Activated CD8-positive, alpha-beta T cell treated with anti-CD3 and anti-CD28 coated beads for 36 hours (primary cell): ENCODE measurements at places on chromosomes 5 and 9. TPM values are rescaled to one million over a fixed set of nuclear protein-coding genes. Genes with fewer than 3 reads are reported as not detected.
A peak's percentile ranks its signal among the peaks of the same experiment; 100 is the strongest.

Gene TICAM2
- 0.27 TPM for total RNA-seq

Gene TYRP1
- total RNA-seq, result not detected

Gene SH3GL2
- not detected for total RNA-seq

Gene ADAMTSL1
- not detected for total RNA-seq

Gene CDC20B
- not detected for total RNA-seq

Gene SAXO1
- 0.07 TPM for total RNA-seq

Gene KIF4B
- 0.11 TPM for total RNA-seq

Gene MORN5
- total RNA-seq, result not detected

Gene FYB1
- total RNA-seq, result 83.0 TPM

Gene CARD9
- 7.1 TPM for total RNA-seq

Gene LMX1B
- not detected for total RNA-seq

Gene GGTA1
- total RNA-seq, result not detected

Gene UBE2QL1
- total RNA-seq, result not detected

Gene C9
- not detected for total RNA-seq

DNA sequence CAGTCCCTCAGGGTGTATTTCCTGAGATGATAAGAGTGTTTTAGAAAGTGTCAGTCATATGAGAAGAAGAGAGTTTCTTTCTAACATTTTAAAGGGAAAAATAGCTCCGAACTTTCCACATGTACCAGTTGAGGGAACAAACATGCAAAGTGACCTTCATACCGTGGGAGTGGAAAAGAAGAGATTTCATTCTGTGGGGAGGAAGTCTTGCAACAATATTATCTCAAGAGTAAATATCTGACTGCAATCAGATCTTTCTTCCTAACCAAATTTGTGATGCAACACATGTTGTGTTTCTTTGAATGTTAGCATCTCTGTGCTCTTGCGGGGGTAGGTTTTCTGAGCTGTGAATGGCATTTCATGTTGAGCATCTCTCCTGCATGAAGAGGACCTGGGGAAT is 30.6 kb downstream of the ANKRD55 start:
- DNase-seq, result no peak

GRCh38 chr5:149995385-149996204 is 4.9 kb downstream of the TIGD6 start:
- DNase-seq, result no peak

DNA sequence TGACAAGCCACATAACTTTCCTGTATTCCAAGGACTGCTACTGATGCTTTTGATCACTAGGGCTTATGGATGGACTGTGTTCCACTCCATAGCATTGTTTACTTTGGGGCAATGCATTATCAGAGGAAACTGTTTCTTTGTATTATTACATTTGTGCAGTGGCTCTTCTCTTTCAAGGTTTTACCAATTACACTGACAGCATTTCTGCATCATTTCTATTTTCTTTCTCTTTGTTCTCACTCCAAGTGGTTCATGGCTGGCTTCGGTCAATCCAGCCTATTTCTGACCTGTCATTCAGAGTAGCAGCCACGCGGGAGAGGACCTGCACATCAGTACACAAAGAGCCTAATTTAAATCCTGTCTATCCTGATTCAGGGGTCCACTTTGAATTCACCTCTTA is 711.0 kb downstream of the TLE4 start:
- DNase-seq, result no peak

- DNase-seq, result peak; percentile 7
These were observed 357.0 kb downstream of the GADD45G start for GRCh38 chr9:89961616-89962341.

- DNase-seq, result no peak
These were observed 154.4 kb upstream of the GRAMD2B start for GRCh38 chr5:126268697-126269315.

- DNase-seq, result no peak
These were observed 18.6 kb upstream of the NKD2 start for GRCh38 chr5:989961-990530.

DNA sequence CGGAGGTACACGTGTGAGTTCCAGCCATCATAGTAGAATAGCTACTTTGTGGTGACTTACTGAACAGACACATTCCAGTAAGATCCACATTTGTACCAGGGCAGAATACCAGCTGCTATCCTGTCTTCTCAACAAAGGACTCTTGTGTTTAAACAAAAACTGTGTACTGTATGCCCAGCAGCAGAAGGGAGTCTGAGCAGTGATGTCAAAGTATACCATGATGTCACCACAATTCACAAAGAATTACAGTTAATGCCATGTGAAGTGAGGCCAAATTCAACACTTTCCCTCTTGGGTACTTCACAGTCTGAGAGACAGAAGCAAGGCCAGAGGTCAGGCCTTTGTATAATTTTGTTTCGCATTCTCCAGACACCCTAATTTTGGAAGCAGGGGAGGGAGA is 137.0 kb downstream of the ADAMTSL1 start:
- no peak for DNase-seq

GRCh38 chr5:127088251-127088650 is 14.9 kb upstream of the C5orf63 start:
- no peak for DNase-seq

- peak; percentile 53 for DNase-seq
These were observed 3.9 kb upstream of the NKD2 start for GRCh38 chr5:1004461-1005248.

DNA sequence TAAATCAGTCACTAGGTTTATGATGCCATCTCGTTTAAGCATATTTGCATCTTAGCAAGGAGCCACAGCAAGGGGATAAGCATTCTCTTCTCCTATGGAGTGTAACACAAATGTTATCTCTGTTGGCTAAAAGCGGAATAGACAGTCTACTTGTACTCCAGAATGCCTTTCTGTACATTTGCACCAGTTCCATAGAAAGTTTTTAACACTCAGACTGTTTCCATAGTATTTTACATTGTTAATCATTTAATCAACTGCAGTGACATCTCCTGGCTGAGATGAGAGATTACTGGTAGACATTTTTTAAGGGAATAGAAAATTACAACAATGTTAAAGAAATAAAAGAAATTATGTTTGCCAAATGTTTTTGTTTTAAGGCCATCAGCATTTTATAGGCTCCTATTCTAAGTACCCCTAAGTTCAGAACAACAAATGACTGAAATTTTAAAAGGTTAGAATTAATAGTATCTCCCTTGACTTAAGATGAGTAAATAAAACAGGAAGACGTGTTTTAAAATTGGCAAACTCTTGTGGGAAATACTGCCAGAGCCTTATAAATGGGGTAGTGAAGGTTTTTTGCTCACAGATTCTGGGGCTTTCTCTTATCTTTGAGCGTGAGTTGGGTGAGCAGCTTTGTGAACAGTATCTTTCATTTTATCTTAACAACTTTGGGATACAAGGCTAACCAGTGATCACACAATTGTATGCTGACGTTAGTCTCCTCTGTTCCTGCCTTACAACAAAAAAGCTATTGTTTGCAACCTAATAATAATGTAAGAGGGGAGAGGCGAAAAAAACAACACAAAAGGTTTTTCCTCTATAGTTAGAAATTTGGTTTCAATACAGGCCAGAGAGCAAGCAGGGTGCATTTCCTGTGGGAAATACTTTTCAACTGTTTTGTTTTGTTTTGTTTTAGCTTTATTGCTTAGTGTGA is 294.3 kb downstream of the FBXL7 start:
- no peak for DNase-seq

DNA sequence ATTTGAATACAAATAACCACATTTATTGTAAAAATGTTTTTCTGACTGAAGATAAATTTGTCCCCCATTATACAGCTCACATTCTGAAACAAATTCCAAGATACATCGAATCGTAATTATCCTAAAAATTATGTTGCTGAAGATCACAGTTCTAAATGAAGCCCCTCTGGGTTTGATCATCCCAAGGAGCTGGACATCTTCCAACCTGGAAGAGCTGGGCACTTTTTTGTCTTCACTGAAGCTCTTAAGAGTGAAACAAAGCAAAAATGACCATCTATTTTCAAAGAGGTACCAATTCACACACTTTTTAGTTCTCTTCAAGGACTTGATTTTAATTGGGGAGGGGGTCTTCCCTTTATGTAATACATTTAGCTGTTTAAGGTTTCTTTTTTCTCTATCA is 5.5 kb downstream of the CTNND2 start:
- no peak for DNase-seq

GRCh38 chr5:52743529-52743928 is 44.2 kb upstream of the ITGA1 start:
- no peak for DNase-seq

- no peak for DNase-seq
These were observed 222.4 kb downstream of the NTRK2 start for GRCh38 chr9:84891924-84892323.

DNA sequence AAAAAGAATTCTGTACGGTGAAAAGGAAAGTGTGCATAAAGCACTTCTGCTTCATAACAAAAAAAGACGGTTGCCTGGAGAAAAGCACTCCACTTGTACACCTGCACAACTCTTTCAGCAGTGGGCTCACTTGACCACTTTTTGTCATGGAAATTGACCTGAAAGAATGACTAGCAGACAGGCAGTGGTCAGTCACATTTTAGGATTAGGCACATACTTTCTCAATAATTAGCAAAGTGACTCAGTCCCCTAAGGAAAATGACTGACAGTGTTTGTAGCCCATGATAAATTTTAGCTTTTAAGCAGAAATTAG is 169.3 kb downstream of the FANCC start:
- DNase-seq, result no peak

- DNase-seq, result no peak
These were observed 47.5 kb upstream of the SH3PXD2B start for GRCh38 chr5:172501708-172502320.

DNA sequence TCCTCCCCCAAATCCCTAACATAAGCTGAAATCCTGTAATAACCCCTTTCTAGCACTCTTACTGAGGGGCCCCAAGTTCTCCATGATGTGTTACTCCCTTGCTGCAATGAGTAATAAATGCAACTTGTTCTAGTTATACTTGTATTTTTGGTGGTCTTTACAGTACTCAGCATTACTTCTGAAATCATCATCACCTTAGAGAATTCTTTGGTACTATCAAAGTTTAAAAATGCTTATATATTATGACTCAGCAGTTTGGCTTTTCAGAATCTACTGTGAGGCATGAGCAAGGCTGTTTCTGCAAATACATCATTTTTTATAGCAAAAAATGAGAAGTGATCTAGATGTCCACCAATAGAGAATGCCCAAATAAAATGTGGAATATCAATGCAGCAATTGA is 20.7 kb upstream of the ROPN1L start:
- no peak for DNase-seq

DNA sequence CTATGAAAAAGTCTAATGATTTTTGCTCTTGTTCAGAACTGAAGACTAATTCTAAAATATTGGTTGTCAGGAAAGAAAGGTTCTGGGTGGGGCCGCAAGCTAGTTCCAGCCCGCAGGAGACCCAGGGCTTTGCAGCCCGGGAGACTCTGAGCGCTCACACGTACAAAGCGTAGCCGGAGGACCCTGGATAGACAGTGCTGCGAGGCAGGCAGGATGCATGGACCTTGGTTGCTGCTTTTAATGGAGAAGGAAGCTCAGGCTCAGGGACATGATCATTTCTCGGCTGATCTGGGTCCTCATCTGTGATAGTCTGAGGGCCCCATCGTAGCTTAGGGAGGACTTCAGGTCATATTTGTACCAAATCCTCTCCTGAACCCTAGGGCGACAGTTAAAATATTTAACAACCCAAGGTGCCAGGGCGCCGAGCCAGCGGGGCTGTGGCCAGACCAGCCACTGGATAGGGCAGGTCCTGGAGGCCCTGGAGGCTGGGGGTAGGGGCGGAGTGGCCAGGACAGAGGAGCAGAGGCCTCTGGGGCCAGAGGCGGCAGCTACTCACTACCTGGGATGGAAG is 70.1 kb upstream of the UNC5A start:
- no peak for DNase-seq

- DNase-seq, result no peak
These were observed 1.6 kb downstream of the NINJ1 start for GRCh38 chr9:93132287-93132927.

DNA sequence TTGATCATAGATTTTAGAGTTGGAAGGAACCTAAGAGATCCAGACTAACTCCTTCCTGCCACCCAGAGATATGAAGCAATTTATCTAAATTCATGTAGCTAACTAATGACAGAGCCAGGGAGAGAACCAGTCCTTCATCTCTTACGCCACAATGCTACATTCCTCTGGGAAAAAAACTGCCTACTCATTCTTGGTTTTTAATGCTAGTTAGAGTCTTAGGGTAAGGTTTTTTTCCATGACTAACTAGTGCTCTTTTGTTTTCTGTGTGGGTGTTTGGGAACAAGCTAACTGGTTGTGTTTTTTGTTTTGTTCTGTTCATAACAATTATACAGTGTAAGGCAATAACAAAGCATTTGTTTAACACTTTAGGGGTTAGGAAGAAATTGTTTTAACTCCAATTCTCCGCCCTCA is 52.4 kb downstream of the SLC44A1 start:
- no peak for DNase-seq

DNA sequence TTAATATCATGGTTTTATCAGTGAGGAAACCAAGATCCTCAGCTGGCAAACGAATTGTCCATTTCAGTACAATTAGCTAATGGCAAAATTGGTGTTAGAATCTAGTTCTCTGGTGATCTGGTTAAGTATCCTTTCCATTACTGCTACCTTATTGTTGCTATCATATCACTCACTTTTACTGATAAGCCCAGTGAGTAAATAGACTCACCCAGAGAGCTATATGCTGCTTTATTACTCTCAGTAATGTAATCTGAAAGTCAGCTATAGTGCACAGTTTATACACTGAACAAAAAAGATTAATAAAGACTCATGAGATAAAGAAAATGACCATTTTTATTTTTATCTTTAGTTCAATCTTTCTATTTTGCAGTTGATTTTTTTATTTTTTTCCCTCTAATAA is 95.0 kb downstream of the DMAC1 start:
- DNase-seq, result no peak

GRCh38 chr5:159504106-159504856 is 174.0 kb upstream of the IL12B start:
- DNase-seq, result no peak

- DNase-seq, result no peak
These were observed 132.9 kb downstream of the ADAMTSL1 start for GRCh38 chr9:18606846-18607245.

GRCh38 chr5:76291305-76292077 is 111.6 kb upstream of the IQGAP2 start:
- no peak for DNase-seq
